ENCODE measurements at places on chromosomes 1 and 21.

GRCh38 chr21:45219517-45219916 is 68.2 kb downstream of the POFUT2 start:
- no peak for DNase-seq

- DNase-seq, result no peak
Measured at GRCh38 chr1:975896-976683, 5.8 kb downstream of the PERM1 start.

DNA sequence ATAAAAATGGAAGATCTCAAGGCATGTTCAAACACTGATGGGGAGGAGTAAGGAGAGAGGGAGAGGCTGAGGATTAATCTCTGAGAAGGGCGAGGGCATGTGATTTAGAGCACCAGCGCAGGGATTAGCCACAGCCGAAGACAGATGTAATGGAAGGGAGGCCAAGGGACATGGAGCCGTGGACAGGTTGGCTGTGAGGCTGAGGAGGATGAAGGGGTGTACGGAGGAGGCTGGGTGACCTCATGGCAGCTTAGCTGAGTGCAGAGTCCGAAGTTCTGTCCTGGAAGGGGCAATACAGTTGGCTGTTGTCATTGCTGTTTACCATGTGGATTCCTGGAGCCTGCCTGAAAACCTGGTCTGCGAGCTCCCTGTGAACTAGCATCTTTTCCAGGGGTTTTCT is 342.8 kb downstream of the RPS6KC1 start:
- DNase-seq, result no peak

DNA sequence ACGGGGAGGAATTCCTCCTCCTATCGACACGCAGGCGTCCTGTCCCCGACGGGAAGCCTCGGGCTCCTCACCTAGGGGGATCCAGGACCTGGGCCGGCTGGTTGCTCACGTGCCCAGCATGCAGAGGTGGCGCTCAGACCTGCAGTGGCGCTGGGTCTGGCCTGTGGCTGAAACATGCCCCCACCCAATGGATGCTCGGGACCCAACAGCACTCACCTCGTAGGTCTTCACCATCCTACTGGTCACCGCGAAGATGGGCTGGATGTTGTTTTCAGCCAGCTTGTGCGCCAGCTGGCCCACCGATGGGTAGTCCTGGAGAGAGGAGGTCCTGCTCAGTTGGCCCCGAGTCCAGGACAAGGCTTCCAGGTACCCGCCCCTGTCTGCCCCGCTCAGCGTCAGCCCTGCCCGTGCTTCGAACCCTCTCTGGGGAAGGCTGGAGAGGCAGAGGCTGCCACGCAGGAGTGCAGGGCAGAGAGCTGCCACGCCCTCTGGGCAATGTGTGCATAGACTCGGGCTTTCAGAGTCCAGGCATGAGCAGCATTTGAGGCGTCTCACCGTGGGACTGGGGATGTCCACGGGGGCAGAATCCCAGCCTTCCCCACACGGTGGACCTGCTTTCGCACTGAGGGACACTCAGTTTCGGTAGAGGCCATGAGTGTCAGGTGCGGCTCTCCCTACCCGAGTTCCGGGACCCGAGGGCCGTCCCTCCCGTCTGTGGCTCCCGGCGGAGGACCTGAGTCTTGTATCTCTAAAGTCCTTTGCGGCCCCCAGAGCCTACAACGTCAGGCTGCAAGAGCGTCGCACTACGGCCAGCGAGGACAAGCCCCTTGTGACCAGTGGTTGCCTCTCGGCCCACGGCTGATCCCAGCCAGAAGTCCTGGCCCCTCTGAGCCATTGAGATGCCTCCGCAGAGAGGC is 21.6 kb downstream of the ITGB2 start:
- DNase-seq, result no peak

DNA sequence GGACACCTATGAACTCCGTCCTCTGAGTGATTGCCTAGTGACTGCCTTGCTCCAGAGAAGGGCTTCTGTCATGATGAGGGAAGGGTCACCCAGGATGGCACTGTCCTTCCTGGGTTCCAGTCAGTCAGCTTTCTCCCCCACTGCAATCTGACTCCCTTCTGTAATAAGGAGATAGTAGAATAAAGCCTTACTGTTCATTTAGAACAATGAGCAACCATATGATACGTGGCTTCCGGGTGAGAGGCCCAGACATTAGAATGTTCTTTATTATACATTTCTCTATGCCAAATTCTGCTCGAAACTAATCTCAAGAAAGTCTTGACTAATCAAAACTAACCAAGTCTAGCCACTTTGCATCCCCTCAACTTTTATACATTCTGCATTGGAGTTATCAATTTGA is 8.5 kb upstream of the MTMR11 start:
- no peak for DNase-seq

DNA sequence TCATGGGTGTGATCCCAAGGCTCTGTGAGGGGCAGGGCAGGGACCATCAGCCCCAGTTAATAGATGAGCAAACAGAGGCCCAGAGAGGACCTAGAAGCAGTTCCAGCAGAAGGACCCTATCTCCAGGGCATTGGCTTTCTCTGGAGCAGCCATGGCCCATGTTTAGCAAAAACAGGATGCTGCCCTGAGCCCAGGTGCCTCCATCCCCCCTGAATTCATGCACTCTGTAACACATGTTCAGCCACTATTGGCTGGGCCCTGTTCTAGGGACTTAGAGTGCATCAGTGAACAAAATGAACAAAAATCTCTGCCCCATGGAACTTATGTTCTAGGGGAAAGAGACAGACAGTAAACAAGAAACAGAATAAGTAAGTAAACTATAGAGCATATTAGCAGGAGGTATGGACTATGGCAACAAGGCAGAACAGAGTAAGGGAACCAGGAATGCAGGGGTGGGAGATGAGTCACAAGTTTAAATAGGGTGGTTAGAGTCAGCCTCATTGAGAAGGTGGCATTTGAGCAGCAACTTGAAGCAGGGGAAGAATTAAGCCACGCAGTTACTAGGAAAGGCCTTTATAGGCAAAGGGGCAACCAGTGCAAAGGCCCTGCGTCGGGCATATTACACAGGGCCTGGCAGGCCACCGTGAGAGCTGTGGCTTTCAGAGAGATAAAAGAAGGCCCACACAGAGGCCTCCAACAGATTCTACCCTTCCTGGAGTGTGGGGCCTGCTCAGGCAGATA is 185.9 kb upstream of the EDN2 start:
- DNase-seq, result no peak
